Occipital lobe (tissue), 3 donors: ENCODE measurements at places on chromosomes 16 and 17.

GRCh38 chr17:4836221-4836620 lies 3.1 kb downstream of the MINK1 start:
- no peak for DNase-seq

DNA sequence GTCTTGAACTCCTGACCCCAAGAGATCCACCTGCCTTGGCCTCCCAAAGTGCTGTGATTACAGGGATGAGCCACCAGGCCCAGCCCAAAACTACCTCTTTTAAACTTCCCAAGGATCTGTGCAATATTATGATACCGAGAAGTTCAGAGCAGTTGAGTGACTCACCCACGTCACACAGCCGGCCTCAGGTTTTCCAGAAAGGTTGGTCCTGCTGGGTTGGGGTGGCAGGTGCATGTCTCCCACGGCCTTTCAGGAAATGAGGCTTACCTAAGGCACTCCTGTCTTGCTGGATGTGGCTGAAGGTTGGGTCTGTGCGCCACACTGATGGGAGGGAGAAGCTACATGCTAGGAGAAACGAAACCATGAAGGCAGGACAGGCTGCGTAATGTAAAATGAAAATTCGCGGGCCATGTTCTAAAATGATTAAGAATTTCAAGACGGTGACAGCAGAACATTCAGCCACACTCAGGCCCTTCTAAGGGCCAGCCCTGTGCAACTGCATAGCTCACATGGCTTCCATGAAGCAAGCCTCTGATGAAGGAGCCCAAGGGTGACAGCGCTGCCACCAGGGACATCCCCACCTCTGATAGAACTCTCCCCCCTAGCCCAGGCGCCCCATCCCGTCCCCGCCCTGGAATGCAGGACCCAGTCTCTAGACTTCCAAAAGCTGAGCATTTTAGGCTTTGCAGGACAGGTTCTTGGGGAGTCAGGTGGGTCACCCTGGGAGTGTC lies 6.6 kb upstream of the GLIS2 start:
- no peak for DNase-seq

- DNase-seq = no peak
Measured at GRCh38 chr16:56871172-56871593, 6.2 kb downstream of the SLC12A3 start.

DNA sequence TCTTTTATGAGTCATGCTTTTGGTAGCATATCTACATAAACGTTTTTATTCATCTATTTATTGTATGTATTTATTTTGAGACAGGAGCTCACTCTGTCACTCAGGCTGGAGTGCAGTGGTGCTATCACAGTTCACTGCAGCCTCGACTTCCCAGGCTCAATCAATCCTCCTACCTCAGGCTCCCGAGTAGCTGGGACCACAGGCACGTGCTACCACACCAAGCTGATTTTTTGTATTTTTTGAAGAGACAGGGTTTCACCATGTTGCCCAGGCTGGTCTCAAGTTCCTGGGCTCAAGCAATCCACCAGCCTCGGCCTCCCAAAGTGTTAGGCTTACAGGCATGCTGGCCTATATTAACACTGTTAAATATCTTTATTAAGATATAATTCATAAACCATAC lies 20.4 kb upstream of the IL4R start:
- no peak for DNase-seq

GRCh38 chr17:45918241-45918745 lies 23.9 kb downstream of the MAPT start:
- no peak for DNase-seq

GRCh38 chr17:29761040-29761761 lies 138.5 kb upstream of the CORO6 start:
- DNase-seq = peak; percentile 57

- DNase-seq = no peak
Measured at GRCh38 chr16:68452176-68452575, 3.9 kb upstream of the SMPD3 start.

- no peak for DNase-seq
Measured at GRCh38 chr17:77385750-77386501, 245.2 kb downstream of the SEC14L1 start.

GRCh38 chr17:71472809-71473789 lies 647.7 kb upstream of the SOX9 start:
- DNase-seq = no peak

DNA sequence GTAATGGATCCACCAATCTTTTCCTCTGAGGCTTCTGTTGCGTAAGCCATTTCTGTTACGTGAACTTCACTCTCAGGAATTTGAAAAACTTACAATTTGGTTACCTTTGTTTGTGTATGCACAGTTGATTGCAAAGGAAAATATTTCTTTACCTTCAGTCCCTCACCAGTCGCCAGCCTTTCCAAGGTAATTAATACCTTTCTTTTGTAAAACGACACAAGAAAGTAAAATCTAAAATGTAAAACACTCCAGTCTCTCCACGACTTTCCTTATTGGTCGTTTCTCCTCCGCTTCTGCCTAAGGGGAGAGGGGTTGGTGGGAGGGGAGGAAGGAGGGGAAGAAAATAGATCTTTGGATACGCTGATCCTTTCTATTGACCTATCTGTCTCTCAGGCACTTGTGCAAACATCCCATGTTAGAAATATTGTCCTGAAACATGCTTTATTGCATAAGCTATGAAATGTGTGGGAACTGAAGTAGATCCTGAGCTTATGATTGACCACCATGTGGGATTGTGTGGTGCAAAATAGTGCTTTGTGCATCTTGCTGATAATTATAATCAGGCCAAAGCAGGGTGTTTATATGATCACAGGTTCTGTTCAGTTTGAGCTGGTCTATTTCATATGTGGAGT lies 32.4 kb upstream of the EFCAB13 start:
- DNase-seq = no peak

DNA sequence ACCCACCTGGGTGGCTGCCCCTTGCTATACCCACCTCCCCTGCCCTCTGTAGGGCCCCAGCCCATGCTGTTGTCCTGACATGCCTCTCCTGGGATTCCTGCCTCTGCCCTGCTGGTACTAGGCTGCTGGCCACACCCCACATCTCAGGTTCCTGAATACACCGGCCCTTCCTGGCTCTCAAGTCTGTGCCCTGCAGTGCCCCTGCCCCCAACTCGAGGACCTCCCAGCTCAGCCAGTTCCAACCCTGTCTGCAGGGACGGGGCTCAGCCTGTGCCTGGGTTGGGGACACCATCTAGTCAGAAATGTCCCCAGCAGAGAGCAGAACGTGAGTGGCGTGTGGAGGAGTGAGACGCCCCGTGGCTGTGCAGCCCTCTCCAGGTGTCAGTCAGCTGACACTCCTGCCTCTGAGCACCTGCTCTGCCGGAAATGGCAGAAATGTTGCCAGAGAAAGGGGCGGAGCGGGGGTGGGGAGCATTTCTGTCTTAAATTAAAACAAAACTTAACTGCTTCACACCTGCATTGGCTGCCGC lies 28.7 kb downstream of the ACSF3 start:
- DNase-seq = no peak

GRCh38 chr16:8251298-8251697 lies 339.0 kb downstream of the TMEM114 start:
- no peak for DNase-seq

DNA sequence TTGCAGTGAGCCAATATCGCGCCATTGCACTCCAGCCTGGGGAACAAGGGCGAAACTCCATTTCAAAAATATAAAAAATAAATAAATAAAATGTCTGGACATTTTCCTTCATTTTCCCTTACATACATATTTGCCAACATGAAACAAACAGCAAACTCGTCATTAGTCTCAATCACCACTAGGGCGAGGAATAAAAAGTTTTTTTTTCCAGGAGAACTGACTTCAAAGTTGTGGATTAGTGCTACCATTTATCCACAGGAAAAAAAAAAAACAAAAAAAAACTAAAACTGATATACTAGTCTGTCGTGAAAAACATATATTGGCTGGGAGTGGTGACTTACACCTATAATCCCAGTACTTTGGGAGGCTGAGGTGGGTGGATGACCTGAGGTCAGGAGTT lies 77.0 kb upstream of the MTMR4 start:
- DNase-seq = no peak

GRCh38 chr16:88739139-88739976 lies 33.1 kb downstream of the CTU2 start:
- no peak for DNase-seq

GRCh38 chr16:3092501-3092941 lies 6.6 kb downstream of the ZSCAN10 start:
- DNase-seq = no peak

DNA sequence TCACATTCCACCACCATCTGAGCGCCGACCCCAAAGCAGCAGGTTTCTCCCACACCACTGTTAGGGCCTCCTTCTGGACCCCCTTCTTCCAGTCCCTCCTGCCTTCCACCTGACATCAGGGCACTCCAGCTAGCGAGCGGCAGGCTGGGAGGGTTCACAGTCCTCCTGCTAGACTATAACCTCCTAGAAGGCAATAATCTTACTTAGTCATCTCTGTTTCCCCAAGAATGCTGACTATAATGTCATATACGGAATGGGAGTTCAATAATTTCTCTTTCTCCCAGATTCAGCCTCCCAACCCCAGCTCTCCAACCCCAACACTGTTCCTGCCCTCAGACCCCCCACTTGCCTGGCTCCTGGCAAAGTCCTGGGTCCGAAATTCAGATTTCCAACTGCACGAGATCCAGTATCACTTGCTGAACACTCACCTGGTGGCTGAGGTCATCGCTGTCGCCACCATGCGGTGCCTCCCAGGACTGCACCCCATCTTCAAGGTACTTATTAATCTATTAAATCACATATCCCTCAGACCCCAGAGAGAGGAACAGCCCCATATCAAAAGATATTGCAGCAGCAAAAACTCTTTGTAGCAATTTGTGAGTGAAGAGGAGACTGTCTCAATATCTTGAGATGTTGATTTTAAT lies 5.6 kb downstream of the ALOX12 start:
- DNase-seq = no peak
